PC-3 (cell line): ENCODE measurements at places on chromosomes 7 and 10. TPM values are rescaled to one million over a fixed set of nuclear protein-coding genes. Genes with fewer than 3 reads are reported as not detected.

- no peak for DNase-seq
Measured at GRCh38 chr7:149719050-149719899, 54.1 kb downstream of the ZNF467 start.

GRCh38 chr7:152459724-152460251 lies 24.0 kb upstream of the KMT2C start:
- DNase-seq = peak; percentile 33

DNA sequence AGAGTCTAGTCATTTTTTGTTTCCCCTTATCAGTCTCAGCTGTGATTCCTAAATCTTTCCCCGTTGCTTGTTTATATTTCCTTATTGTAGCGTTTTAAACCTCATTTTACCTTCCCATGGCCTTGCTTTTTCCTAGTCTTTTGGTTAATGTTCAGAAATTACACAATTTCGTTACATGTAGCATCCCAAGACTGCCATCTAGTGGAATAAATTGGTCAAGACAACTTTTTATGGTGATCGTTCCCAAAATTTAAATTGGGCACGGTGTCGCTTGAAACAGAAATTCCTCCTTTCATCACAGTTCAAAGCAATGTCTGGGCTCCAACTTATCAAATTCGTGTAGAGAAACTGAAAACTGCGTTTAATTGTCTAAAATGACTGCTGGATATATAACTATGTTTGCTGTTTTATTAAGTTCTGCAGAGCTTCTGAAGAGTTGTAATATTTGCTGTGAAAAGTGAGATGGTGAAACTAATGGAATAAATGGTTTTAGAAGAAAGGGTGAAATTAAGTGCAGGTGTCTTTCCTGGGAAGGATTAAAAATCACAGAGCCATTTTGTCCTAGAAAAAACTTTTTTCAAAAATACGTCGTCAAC lies 370.2 kb downstream of the PHF14 start:
- peak; percentile 78 for DNase-seq

DNA sequence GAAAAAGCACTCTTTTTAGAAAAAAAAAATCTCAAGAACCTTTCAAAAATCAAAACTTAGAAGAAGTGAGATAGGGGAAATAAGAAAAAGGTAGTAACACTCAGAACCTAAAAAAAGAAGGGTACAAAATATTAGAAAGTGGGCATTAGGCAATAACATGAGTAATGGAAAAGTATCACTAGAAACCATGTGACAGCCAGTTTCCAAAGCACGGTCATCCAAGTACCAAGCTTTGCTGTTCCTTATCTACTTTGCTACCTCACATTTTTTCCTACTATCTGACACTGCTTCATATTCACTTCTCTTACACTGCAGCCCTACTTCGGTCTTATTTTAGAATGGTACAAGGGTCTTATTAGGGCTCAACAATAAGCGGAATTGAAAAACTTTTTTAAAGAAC lies 30.3 kb downstream of the IMMP2L start:
- no peak for DNase-seq

GRCh38 chr7:85023066-85023712 lies 163.7 kb downstream of the SEMA3D start:
- DNase-seq = peak; percentile 69

- peak; percentile 44 for DNase-seq
Measured at GRCh38 chr7:132518102-132518838, 58.0 kb downstream of the PLXNA4 start.

- no peak for DNase-seq
Measured at GRCh38 chr10:1612908-1613307, 124.4 kb downstream of the ADARB2 start.

DNA sequence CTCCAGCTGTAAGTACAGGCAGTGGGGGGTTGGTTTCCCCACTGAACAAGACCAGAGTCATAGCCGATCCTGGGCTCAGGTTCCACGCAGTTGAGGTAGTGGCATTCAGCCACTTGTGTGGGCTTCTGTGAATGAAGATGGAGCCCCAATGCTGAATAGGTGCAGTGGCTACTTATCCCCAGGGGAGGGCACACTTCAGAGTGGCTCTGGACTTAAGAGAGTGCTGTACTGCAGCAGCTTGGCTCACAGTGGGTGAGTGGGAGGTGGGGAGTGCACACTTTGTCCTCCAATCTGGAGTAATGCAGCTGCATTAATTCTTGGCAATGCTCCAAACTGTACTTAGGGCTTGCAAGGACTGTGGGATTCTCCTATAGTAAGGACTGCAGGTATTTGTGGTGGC lies 81.9 kb downstream of the BUB3 start:
- DNase-seq = no peak

DNA sequence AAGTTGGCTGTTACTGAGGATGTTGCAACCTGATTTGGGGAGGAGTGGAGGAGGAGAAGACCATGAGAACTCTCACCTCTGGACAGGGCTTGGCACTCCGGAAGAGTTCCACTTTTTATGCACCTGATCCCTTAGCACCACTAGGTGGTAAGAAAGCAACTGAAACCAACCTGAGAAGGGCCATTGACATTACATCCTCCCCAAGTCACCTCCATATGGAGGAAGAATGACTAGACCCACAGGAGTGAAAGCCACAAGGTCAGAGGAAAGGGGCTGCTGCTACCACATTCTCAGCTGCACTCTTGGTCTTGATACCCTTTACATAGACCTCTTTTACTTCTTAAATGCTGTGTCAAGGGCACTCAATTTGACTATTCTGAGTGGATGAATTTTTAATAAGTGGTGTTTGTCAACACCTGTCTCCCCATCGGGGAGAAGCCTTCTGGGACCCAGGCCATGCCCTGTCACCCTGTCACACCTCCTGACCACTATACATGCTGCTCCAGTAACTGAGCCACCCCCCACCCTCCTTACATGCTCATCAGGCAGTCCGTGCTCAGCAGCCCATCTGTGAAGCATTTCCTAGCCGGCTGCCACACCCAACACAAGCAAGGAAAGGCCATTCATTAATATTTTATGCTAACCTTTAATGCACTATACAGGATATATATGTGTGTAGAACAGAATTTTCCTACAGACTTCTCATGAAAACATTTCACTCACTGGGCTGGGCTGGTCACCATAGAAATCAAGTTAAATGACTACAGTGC lies 362.9 kb downstream of the GFRA1 start:
- no peak for DNase-seq

- no peak for DNase-seq
Measured at GRCh38 chr7:132395361-132395760, 180.9 kb downstream of the PLXNA4 start.

- peak; percentile 92 for DNase-seq
Measured at GRCh38 chr10:94402204-94402842, at the start of gene TBC1D12. Gene TBC1D12 (plus strand): TSS chr10:94402541. CDS start chr10:94402614, 73 bp downstream.

GRCh38 chr10:133219782-133220181 lies 10.2 kb upstream of the UTF1 start:
- DNase-seq = no peak

PROSER2 gene
- total RNA-seq = 52.5 and 66.0 TPM in 2 replicates

LIPN gene
- total RNA-seq = not detected in 2 replicates

POM121L12 gene
- total RNA-seq = not detected in 2 replicates

FKBP6 gene
- total RNA-seq = not detected in 2 replicates

ARHGEF35 gene
- total RNA-seq = 10.8 TPM in 2 replicates

HECTD2 gene
- total RNA-seq = 2.9 and 4.0 TPM in 2 replicates

SUPV3L1 gene
- total RNA-seq = 86.2 and 117 TPM in 2 replicates

PIK3AP1 gene
- 3.7 and 4.7 TPM in 2 replicates for total RNA-seq

CPA1 gene
- not detected in 2 replicates for total RNA-seq

CDHR3 gene
- total RNA-seq = 5.9 and 9.8 TPM in 2 replicates
